Stimulated activated CD4-positive, alpha-beta T cell treated with anti-CD3 and anti-CD28 coated beads, Interleukin-12 subunit alpha, Interleukin-12 subunit beta, amount 100 ng/mL, for 4 hours (primary cell): ENCODE measurements at places on chromosomes 2 and 18.

DNA sequence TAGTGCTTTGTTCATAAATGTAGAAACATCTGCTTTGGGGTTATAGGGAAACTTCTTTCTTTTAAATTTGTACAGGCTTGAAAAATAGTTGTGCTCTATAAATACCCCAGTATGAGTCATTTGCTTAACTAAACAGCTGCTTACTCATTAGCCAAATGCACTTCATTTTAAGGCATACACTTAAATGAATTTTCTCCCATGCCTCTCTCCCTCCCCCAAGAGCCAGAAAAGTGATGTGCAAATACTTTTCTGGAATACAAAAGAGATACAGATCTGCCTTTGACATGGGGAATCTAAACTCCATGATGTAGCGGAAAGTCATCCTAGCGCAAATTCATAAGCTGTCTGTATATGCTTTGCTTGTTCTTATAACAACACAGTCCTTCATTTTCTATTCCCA is 469.4 kb downstream of the DLGAP1 start:
- DNase-seq, result no peak

- DNase-seq, result peak; percentile 65
Measured at GRCh38 chr2:10493634-10494281, 45.6 kb upstream of the ODC1 start.

DNA sequence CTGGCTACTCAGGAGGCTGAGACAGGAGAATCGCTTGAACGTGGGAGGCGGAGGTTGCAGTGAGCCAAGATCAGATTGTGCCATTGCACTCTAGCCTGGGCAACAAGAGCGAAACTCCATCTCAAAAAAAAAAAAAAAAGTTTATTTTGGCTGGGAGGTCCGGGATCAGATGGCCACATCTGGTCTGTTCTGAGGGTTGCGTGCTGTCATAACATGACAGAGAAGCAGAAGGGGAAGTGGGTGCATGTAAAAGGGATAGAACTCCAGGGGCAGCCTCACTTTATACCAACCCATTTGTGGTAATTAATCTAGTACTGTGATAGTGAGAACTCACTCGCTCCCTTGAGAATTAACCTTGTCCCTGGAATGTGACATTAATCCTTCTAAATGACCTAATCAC is 101.2 kb downstream of the PTPN4 start:
- no peak for DNase-seq

- DNase-seq, result no peak
Measured at GRCh38 chr2:20421988-20422370, 24.9 kb upstream of the RHOB start.

GRCh38 chr2:51722311-51722710 is 690.4 kb upstream of the NRXN1 start:
- no peak for DNase-seq

DNA sequence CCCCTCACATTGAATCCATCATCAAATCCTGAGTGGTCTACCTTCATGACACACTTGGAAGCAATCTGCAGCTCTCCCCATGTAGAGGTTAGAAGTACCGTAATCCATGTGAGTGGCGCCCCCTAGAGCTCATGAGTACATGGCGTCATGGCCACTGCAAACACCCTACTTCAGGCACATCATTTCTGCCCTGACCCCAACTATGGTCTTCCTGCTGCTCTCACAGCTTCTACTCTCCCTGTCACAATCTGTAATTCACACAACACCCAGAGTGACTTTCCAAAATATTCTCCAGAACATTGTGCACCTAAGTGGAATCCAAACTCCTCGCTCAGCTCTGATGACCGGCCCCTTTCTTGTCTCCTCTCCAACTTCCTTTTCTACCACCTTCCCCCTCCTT is 141.9 kb downstream of the ANKRD44 start:
- peak; percentile 65 for DNase-seq

- no peak for DNase-seq
Measured at GRCh38 chr18:13353084-13353823, 134.7 kb downstream of the LDLRAD4 start.

GRCh38 chr2:100352521-100352920 is 30.2 kb upstream of the LONRF2 start:
- DNase-seq, result no peak
